ENCODE measurements at places on chromosomes 4 and X. TPM values are rescaled to one million over a fixed set of nuclear protein-coding genes. Genes with fewer than 3 reads are reported as not detected.

DNA sequence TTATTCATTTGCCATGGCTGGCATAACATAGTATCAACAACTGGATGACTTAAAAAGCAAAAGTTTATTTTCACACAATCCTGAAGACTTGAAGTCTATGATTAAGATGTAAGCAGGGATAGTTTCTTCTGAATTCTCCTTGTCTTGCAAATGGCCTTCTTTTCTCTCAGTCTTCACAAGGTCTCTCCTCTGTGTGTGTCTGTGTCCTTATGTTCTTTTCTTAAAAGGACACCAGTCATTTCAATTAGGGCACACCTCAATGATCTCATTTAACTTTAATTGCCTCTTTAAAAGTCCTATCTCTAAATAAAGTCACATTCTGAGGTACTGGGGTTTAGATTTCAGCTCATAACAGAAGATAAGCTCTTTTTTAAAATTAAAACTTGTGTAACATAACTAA lies 399.7 kb downstream of the PABPC4L start:
- no peak overlapping the region for H3K4me3 ChIP-seq
- no peak overlapping the region for H3K27ac ChIP-seq
- no peak for DNase-seq
- no peaks in the 10 kb centered on the region for H3K27me3 ChIP-seq
- H3K36me3 ChIP-seq = no peaks in the 10 kb centered on the region
- peaks cover 11% of the 10 kb centered on the region for H3K4me1 ChIP-seq

DNA sequence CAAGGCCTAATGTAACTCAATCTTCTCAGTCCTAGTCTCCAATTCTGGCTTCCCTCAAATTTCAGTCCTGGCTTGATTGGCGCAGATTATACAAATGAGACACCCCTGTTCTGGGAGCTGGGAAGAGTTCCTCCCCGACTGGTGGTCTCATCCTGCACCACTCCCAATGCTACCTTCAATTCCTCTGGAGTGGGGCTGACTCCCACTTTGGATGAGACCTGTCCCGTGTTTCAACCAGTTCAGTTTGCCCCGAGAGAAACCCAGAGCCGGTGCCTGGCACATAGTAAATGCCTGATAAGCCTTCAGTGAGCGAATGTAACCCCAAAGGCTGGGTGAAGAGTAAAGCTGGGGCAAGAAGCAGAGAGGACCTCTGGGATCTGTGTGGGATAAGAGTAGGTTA lies 4.0 kb upstream of the SYP start:
- H3K27me3 ChIP-seq = no peaks in the 10 kb centered on the region
- no peak for DNase-seq
- peaks cover 4% of the 10 kb centered on the region for H3K4me1 ChIP-seq
- H3K27ac ChIP-seq = no peak overlapping the region

GRCh38 chr4:8365353-8365752 lies 75.2 kb downstream of the ACOX3 start:
- H3K36me3 ChIP-seq = no peaks in the 10 kb centered on the region
- H3K27me3 ChIP-seq = no peaks in the 10 kb centered on the region
- H3K4me1 ChIP-seq = peaks cover 17% of the 10 kb centered on the region

PAGE5 gene
- total RNA-seq = not detected

CRMP1 gene
- total RNA-seq = not detected
